Activated naive CD4-positive, alpha-beta T cell treated with anti-CD3 and anti-CD28 coated beads, Interleukin-2, amount 50 U/mL, for 16 hours (primary cell): ENCODE measurements at places on chromosomes 7 and 10.

DNA sequence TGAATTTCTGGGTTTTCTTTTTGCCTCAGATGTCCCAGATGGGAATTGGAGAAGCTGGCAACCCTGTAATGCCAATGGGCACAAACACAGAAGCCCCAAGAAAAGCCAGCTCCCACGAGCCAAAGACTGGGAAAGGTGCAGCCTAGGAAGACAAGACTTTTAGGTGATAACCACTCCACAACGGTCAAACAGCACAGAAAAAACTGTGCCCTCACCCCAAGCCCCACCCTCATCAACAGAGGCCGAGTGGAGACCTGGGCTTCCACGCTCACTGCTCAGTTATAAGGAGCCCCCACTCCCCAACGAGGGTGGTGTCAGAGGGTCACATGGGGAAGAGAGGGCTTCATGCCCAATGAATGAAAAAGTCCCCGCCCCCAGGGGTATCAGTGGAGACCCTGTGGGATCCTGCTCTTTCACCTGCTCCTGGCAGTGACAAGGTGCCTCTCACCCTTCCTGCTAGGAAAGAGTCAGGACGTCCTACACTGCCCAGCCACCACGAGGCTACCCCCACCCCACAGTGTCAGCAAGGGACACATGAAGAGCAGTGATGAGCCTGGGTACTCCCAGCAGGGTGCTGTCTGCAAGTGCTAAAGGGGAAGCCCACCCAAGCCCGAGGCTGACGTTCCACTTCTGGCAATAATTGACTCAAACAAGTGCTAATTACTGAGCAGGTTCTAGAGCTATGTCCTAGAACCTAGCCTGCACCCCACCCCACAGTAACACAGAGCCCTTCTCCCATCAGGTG is 8.3 kb downstream of the TMEM273 start:
- no peak for DNase-seq

- DNase-seq: no peak
Measured at GRCh38 chr10:68333440-68334431, 1.0 kb upstream of the PBLD start.

DNA sequence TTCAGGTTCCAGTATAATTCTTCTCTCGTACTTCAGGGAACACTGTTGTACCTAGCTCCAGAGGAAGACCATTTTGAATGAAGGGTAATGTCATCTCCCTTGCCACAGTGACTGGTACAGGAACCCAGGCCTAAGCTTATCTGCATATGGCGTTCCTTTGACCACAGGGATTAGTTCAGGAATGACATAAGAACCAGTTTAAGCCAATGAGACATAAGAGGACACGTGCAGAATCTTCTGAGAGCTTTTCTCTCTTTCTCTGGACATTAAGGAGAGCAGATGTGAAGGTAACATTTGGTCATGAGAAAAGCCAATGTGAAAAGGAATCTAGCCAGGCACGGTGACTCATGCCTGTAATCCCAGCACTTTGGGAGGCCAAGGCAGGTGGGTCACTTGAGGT is 21.8 kb upstream of the HIBADH start:
- DNase-seq: no peak

- DNase-seq: no peak
Measured at GRCh38 chr7:102913826-102914225, 1.0 kb downstream of the LRRC17 start.

DNA sequence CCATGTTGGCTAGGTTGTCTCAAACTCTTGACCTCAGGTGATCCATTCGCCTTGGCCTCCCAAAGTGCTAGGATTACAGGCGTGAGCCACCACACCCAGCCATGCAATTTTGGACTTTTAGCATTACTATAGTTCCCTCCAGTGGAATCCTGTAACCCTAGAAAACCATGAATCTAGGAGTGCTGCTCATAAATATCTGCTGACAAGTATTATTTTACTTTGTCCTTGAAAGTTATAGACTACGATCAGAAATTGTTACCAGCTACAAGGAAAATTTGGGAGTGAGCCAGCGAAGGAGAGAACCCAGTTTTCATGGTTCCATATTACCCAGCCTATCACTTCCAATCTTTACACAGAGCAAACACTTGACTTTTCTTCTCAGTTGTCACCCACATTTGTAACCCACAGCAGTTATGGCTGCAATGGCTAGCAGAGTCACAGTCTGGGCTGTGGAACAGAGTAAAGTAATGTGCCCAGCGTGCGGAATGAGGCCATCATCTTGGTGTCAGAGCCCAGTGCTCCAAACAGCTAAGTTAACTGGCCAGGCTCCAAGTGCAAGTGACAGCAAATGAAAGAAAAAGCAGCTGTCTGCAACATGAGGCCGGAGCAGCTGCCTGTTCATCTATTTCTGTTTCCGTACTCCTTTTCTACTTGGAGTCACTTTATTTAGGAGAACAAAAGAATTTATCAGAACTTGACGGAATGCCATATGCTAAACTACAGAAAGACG is 29.9 kb downstream of the ZC3HC1 start:
- DNase-seq: no peak

DNA sequence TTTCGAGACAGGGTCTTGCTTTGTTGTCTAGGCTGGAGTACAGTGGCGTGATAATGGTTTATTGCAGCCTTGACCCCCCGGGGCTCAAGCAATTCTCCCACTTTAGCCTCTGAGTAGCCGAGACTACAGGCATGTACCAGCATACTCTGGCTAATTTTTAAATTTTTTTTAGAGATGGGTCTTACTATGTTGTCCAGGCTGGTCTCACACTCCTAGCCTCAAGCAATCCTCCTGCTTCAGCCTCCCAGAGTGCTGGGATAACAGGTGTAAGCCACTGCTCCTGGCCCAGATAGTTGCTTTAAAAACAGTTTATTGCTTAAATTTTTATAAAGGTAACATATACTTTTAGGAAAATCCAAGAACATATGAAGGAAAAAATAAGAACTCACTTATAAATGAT is 26.3 kb downstream of the NEURL1 start:
- DNase-seq: no peak

- no peak for DNase-seq
Measured at GRCh38 chr10:52965509-52965908, 192.9 kb upstream of the MBL2 start.

GRCh38 chr10:33022090-33022489 is 64.1 kb upstream of the ITGB1 start:
- no peak for DNase-seq

GRCh38 chr7:27185854-27186667 is 1.0 kb upstream of the HOXA11 start:
- DNase-seq: peak; percentile 14

DNA sequence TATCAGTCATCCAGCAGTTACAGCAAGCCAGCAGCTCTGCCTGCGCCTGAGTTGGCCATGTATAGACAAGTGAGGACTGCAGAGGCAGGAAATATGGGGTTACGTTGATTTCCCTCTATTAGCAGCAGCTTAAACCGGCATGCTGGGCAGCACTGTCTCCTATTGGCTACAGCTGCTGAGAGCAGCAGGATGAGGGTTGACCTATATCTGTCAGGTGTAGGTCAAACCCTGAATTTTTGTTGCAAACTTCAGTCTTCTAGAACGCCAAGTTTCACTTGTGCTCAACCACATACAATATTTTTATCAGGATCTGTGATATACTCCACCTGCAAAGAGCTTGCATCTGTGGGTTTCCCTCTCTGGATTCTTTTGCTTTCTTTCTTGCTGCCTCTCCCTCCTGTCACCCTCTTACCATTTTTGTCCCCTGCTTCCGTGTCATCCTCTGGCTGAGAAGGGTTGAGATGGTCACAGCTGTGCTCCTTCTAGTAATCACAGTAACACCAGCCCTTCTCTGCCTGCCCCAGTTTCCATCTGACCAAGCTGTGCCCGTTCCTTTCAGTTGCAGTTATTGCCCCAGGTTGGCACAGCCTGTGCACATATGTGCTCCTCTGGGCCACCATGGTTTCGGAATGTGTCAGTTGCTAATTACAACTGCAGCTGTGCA is 23.8 kb upstream of the GLCCI1 start:
- DNase-seq: peak; percentile 26

DNA sequence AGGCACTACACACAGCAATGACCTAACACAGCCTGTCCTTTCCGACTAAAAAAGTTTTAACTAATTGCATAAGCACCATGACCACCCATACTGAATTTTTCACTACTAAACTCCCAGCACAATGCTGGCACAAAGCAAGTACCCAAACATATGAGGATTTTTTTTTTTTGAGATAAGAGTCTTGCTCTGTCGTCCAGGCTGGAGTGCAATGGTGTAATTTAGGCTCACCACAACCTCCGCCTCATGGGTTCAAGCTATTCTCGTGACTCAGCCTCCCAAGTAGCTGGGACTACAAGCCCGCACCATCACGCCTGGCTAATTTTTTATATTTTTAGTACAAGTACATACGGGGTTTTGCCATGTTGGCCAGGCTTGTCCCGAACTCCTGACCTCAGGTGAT is 5.1 kb downstream of the UBE2H start:
- DNase-seq: no peak

- no peak for DNase-seq
Measured at GRCh38 chr10:75100764-75101291, 10.6 kb upstream of the SAMD8 start.

GRCh38 chr7:152504816-152505215 is 69.0 kb upstream of the KMT2C start:
- DNase-seq: no peak

GRCh38 chr10:74917481-74918077 is 91.2 kb downstream of the KAT6B start:
- no peak for DNase-seq

DNA sequence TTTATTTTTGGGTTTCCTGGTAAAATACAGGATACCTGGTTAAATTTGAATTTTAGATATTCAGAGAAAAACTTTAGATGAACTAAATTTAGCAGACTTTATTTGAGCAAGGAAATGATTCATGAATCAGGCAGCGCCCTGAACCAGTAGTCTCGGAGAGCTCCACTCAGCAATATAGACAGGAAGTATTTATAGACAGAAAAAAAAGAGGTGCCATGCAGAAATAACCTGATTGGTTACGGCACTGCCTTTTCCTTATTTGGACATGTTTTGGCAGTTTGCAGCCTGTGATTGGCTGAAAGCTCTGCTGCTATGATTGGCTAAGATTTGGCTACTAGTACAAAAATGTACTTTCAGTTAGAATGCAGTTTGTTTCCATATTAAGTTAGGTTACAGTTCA is 198.3 kb upstream of the DKK1 start:
- DNase-seq: no peak

- no peak for DNase-seq
Measured at GRCh38 chr7:34530259-34530658, 127.8 kb upstream of the NPSR1 start.

- no peak for DNase-seq
Measured at GRCh38 chr7:112654322-112655216, 135.6 kb downstream of the TMEM168 start.

DNA sequence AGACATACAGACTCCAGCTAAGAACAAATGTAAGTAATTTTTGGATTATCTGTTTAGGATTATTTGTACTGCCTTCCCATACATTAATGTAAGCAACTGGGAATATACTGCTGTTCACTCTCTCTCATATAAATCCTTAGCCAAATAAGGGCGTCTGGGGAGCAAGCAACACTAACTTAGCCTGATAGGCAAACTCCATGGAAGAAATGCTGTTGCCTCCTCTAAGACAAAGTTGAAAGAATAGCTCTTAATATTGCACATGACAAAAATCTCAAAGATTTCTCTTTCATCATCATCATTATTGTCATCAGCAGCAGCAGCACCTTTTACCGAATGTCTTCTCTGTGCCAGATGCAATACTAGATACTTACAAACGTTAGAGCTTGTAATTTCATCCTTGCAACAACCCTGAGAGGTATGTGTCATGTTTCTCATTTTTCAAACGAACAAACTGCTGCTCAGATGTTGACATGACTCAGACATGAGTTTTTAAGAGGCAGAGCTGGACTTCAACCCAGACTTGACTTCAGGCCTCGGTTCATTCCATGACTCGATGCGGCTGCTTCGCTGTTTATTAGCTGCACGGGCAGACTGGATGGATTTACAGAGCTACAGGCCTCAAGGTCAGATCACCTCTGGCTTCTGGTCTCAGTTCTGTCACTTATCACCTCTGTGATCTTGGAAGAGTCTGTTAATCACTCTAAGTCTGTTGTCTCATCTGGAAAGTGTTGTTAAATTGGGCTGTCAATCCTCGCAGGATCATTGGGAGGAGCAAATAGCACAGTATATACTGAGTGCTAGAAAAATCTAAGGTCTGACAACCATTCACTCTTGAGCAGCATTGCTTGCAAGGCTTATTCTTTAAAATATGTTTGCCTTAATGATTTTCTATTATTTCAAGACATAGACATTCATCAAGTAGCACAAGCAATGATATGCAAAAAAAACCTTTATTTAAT is 126.3 kb upstream of the CELF2 start:
- no peak for DNase-seq

DNA sequence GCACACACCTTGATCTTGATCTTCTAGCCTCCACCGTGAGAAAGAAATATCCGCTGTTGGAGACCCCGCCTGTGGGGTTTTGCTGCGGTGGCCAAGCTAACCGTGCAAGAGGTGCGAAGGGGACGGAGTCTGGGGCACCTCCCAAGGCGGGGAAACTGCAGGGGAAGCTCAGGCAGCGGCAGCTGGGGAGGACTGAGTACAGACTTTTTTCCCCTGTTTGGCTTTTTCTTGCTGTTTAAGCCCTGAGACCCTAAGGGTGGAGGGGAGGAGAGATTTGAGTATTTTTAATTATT is 108.0 kb downstream of the DNAJB6 start:
- no peak for DNase-seq

GRCh38 chr10:36675458-36675880 is 449.9 kb upstream of the ANKRD30A start:
- DNase-seq: no peak

- no peak for DNase-seq
Measured at GRCh38 chr10:104440221-104440620, 86.6 kb downstream of the CFAP58 start.

DNA sequence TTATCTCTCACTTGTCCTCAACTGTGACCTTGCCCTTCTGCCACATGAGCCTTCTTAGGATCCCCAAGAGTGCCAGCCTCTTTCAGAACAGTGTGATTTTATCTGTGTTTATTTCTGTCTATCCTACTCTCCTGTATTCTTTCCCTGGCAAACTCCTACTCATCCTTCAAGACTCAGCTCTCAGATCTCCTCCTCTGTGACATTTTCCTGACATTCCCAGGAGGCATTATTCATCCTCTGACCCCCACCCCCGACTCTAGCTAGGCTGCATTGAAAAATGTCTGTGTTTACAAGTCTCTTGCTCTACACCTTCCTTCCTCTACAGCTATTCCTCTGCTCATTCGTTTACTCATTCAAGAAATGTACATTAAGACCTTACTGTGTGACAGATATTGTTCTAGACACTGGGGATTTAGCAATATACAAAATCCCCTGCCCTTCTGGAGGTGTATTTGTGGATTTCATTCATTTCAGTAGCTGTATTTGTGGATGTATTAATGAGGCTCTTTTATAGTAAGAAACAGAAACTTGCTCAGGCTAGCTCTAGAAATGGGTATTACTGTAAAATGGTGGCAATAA is 61.4 kb upstream of the COMTD1 start:
- DNase-seq: no peak

GRCh38 chr10:80600256-80600655 is 62.6 kb downstream of the SH2D4B start:
- no peak for DNase-seq

DNA sequence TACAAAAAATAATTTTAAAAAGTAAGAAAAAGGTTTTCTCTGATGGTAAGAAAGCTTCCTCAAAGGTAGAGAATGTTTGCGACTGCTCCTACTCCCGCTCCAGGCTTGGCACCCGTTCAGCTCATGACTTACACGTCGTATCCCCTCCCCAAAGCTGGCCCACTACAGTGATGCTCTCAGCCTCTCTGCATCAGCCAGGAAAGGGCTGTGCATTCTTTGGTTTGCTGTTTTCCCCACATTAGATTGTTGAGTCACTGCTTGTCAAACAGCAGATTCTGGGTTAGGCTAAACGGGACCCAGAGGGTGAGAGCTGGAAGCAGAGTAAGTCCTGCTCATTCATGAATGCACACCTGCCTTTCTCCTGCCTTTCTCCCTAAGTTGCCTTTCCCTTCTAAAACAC is 54.7 kb upstream of the NMT2 start:
- no peak for DNase-seq
